EH (cell line): ENCODE measurements at places on chromosomes 4 and X.

- DNase-seq = no peak
These were observed 14.0 kb upstream of the ADAD1 start for GRCh38 chr4:122364700-122365404.

DNA sequence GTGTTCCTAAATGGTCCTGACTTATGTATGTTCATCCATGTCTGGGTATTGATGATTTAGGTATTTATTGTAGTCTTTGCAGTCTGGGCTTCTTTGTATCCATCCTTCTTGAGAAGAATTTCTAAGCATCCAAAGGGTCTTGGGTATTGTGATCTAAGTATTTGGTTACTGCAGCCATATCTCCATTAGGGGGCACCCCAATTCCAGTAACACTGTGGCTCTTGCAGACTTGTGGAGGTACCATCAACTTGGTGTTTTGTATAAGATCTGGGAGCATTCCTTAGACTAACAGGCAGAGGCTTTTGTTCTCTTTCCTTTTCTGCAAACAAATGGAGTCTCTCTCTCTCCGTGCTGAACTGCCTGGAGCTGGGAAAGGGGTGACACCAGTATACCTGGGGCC is 113.7 kb upstream of the NEXMIF start:
- peak; percentile 35 for DNase-seq

GRCh38 chr4:122895336-122895995 is 26.9 kb downstream of the NUDT6 start:
- no peak for DNase-seq

DNA sequence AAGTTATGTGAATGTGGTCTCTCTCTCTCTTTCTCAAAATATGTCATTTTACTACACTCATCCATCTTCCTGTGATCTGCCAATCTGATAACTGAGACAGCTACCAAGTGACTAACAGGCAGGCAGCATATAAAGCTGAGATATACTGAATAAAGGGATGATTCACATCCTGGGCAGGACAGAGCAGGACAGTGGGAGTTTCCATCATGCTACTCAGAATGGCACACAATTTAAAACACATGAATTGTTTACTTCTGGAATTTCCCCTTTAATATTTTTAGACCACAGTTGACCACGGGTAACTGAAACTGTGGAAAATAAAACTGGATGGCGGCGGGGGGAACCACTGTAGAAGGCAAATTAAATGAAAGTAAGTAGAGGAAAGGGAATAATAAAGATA is 58.6 kb upstream of the DCTD start:
- peak; percentile 96 for DNase-seq

DNA sequence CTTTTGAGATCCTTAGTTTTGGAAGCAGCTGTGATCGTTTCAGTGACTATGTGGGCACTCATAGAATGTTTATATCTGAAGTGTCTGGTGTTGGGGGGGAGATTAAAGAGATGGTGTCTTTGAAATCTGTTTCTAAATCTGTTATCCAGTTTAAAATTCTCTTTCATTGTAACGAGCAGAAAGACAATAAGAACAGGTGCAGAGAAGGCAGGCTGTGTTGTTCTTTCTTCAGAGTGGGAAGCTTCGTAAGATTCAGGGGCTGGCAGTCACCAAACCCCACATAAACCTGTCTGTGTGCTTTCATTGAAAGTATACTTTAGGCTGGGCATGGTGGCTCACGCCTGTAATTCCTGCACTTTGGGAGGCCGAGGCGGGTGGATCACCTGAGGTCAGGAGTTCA is 16.3 kb upstream of the DHRSX start:
- DNase-seq = no peak

DNA sequence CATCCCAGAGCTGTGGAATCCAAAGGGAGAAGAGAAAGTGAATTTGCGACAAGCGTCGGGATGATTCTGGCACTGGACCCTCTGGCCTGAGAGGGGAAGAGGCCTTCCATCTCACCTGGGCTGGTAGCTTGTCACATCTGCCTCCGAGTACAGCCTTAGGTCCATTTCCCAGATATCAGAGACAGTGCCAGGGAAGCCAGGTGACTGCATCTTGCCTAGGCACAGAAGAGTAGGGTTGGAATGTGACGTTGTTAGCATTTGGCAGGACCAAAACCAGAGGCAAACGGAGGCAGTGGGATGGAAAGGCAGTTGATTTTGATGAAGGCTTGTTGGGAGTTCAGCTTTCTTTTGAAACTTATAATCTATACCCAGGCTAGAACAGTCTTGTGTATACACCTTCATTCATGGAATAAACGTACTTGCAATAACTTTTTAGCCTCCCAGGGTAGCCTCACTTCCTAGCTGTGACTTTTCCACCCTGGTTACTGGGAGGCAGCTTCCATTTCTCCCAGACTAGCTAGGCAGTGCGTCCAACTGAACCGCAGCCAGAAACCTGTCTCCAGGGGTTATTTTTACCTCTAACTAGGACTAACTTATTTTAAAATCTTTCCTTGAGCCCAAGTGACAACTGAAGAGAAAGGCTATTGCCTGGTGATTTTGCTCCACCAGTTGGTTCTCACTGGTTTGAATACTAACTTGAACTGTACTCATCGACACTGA is 5.9 kb downstream of the SOD3 start:
- DNase-seq = no peak
